GM23338 (cell line): ENCODE measurements at places on chromosomes 13 and 19.

DNA sequence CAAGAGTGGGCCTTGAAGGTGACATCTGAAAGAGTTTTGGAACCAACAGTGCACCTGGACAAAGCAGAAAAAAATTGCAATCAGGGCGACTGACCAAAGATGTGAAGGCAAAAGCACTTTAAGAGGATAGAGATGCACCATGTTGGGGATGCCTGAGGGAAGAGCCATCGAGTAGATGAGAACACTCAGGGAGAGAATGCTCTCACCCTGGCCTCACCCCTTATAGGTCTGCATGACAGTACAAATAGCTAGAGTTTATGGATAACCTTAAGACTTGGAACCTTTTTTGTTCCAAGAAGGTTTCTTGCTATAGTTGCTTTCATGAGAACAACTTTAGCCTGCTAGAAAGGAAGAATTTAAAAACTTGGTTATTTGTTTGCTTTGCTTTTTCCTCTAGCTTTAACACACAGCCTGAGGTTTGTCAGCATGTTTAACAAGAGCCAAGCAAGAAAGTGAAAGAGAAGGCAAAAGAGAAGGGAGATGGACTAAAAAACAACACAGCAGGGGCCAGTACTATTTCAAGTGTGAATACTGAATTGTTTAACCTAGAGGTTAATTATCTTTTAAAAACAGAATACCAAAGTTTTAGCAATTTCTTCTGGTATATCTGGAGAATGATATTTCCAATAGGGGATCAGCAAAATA, 418.9 kb downstream of the DIAPH3 start:
- peak; percentile 28 for DNase-seq

- DNase-seq, result no peak
Measured at GRCh38 chr13:33341861-33342452, 56.4 kb upstream of the STARD13 start.

GRCh38 chr13:70644052-70644451, 535.8 kb upstream of the KLHL1 start:
- DNase-seq, result no peak

DNA sequence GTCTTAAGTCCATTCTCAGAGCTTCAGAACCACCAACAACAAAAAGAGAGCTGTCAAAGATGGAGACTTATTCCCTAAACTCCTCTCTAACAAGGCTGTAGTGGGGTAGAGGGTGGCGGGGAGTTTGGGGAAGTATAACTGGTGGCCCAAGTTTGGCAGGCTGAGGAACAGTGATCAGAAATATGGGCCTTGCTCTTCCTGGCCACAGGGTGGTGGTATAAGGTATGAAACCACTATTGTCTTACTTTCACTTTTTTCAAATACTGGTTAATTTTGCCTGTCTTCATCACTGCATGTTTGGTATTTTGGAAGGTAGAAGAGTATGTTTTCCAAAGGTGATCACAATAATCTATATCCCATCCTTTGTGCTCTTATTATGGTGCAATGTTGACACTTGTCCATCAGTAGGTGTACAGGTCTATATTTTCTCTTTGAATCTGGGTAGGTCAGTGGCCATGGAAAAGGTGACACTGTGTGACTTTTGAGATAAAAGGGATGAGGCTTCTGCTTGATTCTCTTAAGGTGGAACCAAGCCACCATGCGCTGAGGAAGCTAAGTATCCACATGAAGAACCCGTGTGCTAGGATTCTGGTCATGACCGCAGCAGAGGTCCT, 23.2 kb upstream of the GPC5 start:
- peak; percentile 51 for DNase-seq

GRCh38 chr19:55705972-55706371, 30.9 kb downstream of the EPN1 start:
- no peak for DNase-seq

DNA sequence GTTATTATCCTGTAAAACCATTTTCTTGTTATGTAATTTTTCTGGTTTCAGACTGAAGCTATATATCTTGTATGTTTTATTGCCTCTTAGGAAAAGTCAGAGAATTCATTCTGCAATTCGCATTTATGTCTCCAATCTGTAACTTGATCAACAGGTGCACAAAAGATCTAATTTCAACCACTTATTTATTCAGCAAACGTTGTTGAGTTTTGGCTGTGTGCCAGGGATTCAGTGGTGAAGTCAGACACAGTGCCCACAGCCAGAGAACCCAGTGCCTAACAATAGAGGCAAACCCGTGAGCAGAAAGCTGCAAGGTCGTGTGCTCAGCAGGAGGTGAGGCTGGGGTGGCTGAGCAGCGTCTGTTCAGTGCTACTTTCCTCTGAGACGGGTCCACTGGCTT, 119.5 kb upstream of the MCF2L start:
- DNase-seq, result no peak

DNA sequence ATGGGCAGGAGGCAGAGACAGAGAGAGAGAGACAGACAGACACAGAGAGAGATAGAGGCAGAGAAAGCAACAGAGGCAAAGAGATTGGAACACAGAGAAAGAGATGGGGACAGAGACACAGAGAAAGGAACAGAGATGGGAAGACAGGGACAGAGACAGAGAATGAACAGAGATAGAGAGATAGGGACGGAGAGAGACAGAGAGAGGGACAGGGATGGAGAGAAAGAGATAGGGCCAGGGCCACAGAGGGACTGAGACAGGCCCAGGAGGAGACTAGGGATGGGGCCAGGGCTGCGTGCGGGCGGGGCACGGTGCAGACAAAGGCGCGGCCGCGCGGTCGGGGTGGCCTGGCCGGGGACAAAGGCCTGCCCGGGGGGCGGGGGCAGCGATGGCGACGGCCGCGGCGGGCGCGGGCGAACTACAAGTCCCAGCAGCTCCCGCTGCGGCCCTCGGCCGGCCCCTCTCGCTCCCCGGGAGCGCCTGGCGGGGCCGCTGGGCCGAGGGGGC, at the start of gene ZNF358:
ZNF358 (plus strand) TSS at position 459 of the 507 bp plus-strand sequence. CDS start 3,140 bp downstream, outside the sequence.
- DNase-seq, result peak; percentile 93

DNA sequence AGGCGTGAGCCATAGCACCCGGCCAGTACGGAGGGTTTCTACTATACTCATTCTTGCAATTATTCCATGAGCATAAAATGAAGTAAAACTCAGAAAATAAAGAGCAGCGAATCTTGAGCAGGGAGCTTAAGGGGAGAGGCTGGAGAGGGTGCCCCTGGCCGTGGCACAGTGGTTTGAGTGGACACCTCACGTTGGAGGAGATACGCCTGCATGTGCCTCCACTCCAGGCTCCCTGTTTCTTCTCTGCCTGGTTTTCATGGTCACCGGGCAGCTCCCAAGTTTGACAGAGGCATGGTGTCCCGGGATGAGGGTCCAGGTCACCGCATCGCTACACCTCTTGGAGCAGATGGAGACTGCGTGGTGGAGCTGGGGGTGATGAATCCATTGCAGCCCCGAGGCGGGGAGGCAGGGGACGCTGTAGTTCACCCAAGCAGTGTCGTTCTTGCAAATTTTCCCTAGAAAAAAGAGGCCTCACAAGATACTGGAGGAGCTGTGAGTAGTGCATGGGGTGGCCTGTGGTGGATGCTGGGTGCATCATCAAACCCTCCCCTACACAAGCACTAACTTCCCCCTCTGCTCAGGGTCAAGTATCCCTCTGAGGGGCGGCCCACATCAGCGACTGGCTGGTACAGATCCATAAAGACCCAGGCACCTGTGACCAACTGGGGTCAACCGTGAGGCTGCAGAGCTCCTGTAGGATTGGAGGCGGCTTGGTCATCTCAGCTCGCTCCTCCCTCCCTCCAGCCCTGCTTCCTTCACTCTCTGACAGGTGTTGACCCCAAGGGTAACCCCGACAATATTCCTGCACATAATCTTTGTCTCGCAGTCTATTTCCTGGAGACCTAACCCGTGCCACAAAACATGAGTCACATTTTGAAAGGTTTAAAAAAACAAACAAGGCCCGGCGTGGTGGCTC, 3.6 kb upstream of the MIER2 start:
- peak; percentile 73 for DNase-seq

DNA sequence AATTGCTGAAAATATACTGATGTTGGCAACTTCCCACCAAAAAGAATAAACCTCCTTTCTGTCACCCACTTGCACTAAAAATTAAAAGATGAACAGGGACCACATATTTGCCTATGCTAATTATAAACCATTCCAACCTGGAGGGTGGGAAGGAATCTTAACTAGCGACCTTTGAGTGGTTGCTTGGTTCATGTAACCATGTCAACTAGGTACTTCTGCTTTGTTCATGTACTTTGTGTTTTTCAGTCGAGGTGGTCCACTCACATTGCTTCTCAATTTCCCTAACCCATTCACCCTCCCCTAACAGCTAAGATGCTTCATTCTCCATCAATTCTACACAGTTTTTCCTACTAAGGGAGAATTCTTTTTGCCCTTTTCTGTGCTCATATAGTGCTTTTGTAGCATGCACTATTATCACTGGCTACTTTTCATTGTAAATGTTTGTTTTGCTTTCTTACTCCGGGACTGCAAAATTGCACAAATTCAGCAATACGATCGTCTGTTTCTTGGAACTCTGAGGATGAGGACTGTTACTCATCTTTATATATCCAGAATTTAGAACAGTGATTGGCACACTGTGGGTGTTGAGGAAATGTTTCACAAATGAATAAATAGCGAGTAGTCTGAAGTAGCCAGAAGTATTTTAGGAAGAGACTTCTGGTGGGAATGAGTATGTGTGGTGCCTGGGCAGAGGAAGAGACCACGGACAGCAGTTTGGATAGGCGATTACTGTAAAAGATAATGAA, 187.5 kb downstream of the GPC6 start:
- DNase-seq, result peak; percentile 58

DNA sequence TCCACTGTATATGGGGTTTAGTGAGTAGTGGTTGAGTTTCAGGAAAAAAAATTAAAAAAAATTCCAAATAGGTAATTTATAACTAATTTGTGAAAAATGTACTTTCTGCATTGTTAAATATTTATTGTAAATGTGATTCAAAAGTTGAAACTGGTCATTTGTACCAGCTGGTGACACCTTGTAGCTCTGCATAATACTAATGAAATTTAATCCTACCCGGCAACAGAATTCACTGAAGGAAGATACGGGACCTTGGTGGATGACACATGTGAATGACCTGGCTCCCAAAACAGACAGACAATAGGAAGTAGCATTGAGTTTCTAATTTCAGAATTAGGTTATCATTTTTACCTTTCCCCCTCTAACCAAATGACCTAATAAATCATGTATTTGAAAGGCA, 73.8 kb downstream of the SLITRK6 start:
- DNase-seq, result no peak

- DNase-seq, result peak; percentile 20
Measured at GRCh38 chr19:30857388-30857787, 485.2 kb downstream of the ZNF536 start.

- DNase-seq, result no peak
Measured at GRCh38 chr13:110413016-110413675, 106.1 kb downstream of the COL4A2 start.

GRCh38 chr13:90414691-90415596, 932.5 kb upstream of the MIR17HG start:
- peak; percentile 19 for DNase-seq

DNA sequence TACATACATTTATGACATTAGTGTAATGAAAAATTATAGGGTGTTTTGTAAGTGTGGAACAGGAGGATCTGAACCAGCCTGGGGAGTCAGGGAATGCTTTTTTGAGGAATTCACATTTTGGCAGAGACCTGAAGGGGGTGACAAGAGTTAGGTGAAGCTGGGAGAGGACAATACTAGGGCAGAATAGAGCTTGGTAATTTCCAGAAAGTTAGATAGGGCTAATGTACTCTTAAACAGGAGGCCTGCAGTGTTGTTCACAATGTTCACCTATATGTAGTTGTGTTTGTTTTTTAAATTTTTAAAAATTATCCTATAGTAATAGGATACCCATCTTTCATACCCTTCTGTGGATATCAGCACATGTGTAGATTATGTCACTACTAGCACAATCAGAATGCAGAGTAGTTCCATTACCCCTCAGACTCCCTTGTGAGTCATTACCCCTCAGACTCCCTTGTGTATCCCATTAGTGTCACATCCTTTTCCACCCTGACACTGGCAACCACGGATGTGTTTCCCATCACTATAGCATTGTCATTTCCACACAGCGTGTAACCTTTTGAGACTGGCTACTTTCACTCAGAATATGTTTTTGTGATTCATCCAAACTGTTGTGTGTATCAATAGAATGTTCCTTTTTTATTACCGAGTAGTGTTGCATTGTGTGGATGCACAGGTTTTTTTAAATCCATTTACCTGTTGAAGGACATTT, 43.1 kb downstream of the PCCA start:
- DNase-seq, result no peak

GRCh38 chr13:113105032-113105920, at the start of gene F7:
TSS of gene F7 (plus strand) at chr13:113105791. CDS start at chr13:113105842, 51 bp downstream.
- DNase-seq, result no peak

- DNase-seq, result peak; percentile 73
Measured at GRCh38 chr13:112968910-112969691, at the start of gene MCF2L. TSS of gene MCF2L (plus strand) at chr13:112969214. CDS start at chr13:112969380, 166 bp downstream.
